NCI-H2081 (cell line): ENCODE measurements at places on chromosomes 1 and 21.

GRCh38 chr1:231918239-231919015 is 291.8 kb downstream of the DISC1 start:
- no peak for DNase-seq

GRCh38 chr1:100759188-100759587 is 39.6 kb downstream of the VCAM1 start:
- no peak for DNase-seq

- no peak for DNase-seq
These were observed 3.7 kb upstream of the LRP8 start for GRCh38 chr1:53331446-53332185.

DNA sequence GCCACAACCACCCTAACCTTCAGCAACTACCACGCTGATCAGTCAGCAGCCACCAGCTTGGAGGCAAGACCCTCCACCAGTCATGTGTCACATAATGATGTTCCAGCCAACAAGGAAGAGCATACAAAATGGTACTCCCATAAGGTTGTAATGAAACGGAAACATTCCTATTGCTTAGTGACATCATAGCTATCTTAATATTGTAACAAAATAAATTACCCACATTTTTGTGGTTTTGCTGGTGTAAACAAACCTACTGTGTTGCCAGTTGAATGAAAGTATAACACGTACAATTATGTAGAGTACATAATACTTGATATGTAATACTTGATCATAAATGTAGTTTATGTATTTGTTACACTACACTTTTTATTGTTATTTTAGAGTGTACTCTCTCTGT is 1363.2 kb upstream of the ADGRL4 start:
- no peak for DNase-seq

DNA sequence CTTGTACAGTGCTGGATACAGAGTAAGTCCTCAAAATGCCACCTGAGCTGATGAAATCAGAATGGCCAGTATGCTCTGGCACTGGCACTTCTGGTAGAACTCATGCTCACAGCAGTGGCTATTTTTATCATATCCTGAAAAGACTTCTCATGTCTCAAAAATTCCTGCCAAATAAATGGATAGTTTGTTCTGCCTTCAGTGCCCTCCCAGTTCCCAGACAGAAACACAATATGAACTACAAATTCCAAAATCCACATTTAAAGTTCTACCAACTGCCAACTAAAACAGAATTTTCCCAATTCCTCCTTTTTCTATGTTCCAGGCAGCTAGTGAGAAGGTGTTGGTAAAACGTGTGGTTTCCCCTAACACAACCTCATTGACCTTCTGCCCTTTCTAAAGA is 51.4 kb upstream of the RGS1 start:
- DNase-seq, result no peak

GRCh38 chr1:186865253-186865652 is 36.5 kb downstream of the PLA2G4A start:
- no peak for DNase-seq

GRCh38 chr1:238088560-238089290 is 198.0 kb upstream of the ZP4 start:
- peak; percentile 63 for DNase-seq

DNA sequence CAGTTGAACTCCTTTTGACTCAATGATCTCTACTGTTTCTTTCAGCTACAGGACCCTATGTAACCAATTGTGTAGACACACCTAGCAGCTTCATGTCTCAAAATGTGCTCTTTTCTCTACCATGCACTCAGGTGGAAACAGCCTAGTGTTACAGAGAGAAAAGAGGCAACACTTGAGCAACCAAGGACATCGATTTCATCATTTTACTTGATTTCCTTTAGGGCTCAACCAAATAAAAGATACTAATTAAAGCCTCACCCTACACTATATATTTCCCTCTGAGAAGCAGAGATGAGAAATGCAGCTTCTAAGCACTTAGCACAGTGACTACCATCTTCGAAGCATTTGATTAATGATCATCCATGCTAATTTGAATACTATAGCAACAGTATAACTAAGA is 55.1 kb downstream of the PTGER3 start:
- DNase-seq, result no peak

DNA sequence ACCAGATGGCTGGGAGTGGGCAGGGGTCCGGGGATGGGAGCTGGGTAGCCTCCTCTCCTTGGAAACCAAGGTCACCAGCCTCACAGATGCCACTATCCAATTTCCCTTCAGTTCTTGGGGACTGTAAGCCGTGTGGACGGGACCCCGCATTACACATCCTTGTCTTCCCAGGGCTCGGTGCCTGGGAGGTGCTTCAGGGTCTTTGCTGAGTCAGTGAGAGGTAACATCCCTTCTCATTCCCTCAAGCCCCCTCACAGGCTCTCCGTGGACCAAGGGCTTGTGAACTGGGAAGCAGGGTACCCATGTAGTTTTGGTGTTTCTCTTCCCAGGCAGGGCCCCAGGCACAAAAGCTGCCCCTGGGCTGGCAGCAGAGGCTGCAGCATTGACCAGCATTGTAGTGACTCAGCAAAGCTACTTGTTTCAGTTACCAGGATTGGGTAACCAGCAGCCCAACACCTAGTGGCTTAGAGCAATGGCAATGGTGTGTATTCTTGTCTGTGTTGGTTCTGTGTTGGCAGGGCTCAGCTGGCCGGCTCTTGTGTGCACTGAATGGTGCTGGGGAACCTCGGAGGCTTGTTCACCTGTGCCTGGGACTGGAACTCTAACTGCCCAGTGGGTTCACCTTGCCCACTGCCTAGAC is 24.6 kb upstream of the PCBP3 start:
- DNase-seq, result no peak

GRCh38 chr1:181032535-181032934 is 1.2 kb upstream of the MR1 start:
- no peak for DNase-seq

GRCh38 chr1:182682406-182682805 is 2.0 kb downstream of the RGS8 start:
- DNase-seq, result no peak

DNA sequence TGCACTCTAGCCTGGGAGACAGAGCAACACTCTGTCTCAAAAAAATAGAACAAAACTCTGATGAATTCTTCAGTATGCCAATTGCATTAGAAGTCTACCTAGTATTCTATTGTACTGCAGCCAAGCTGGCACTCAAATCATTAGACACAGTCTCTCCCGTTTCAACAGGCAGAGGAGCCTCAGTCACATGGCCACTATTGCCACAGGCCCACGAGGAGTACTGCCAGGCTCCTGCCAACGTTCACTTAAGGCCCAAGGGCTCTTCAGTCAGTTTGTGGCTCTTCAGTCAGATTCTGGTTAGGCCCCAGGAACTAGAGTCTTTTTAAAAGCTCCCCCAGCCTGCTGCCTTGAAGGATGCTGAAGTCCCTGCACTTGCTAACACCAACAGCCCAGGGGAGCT is 73.4 kb downstream of the SH3BGR start:
- no peak for DNase-seq
